CD8-positive, alpha-beta T cell (primary cell): ENCODE measurements at places on chromosomes 1 and 21.

- no peak for DNase-seq
Observed at GRCh38 chr21:46543306-46543705, 61.6 kb downstream of the S100B start.

GRCh38 chr21:30434033-30434631 is 4.1 kb downstream of the KRTAP13-4 start:
- no peak for DNase-seq

GRCh38 chr1:103953386-103953785 is 203.7 kb downstream of the AMY1C start:
- DNase-seq, result no peak

- DNase-seq, result no peak
Observed at GRCh38 chr1:162196387-162196786, 126.9 kb downstream of the NOS1AP start.

DNA sequence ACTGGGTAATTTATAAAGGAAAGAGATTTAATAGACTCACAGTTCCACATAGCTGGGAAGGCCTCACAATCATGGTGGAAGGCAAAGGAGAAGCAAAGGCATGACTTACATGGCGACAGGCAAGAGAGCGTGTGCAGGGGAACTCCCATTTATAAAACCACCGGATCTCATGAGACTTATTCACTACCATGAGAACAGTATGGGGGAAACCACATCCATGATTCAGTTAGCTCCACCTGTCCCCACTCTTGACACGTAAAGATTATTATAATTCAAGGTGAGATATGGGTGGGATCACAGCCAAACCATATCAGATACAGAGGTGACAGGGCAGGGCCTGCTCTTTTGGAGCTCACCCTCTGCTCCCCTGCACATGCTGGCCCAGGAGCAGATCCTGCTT is 31.4 kb upstream of the TMEM61 start:
- peak; percentile 42 for DNase-seq

- DNase-seq, result no peak
Observed at GRCh38 chr1:84374991-84375696, 23.1 kb upstream of the DNASE2B start.

DNA sequence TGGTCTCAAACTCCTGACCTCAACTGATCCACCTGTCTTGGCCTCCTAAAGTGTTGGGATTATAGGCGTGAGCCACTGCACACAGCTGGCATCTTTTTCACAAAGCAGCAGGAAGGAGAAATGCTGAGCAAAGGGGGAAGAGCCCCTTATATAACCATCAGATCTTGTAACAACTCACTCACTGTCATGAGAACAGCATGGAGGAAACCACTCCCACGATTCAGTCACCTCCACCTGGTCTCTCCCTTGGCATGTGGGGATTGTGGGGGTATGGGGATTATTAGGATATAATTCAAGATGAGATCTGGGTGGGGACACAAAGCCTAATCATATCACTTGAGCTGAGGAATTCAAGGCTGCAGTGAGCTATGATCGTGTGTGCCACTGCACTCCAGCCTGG is 3.0 kb upstream of the MFSD2A start:
- no peak for DNase-seq

DNA sequence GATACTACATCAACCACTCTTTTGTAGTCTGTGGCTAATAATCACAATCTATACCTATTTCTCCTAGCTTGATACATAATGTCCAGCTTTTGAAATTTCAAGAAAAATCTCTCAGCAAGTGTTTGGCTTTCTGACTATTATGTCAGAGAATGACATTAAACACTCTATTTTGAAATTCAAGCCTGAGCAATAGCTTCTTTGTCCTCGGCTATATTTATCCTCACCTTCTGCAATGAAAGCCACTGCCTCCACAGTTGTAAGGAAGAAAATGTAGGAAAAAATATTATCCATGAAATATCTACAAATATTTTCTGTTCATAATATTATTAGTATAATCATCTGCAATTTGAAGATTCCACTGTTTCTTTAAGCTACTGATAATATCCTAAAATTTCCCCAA is 22.1 kb downstream of the LRRC7 start:
- no peak for DNase-seq

DNA sequence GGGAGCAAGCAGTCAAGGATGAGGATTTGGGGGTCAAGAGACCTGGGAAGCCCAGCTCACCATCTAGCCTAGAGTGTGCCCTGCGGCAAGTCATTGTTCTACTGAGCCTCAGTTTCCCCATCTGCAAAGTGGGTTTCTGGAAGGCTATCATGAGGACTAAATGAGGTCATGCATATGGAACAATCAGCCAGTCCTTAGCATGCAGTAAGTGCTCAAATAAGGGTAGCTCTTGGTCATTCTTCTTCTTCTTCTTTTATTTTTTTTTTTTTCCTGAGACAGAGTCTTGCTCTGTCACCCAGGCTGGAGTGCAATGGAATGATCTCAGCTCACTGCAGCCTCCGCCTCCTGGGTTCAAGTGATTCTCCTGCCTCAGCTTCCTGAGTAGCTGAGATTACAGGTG is 99.9 kb upstream of the RUNX3 start:
- DNase-seq, result no peak

DNA sequence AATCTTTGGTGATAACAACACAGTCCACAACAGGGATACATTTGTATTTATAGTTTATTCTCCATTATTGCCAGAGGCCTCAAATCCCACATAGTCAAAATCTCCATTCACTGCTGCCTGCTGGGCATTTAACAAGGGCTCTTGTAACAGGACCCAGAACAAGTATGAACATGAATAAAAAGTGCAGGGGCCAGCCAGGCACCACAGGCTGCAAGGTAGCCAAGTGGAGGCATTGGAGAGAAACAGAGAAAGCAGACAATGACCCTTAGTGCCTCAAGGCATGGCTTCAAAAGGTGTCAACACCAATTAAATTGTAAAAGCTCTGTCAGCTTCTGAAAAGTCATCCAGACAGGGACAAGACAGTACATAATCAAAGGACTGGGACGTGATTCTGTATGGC is 116.8 kb downstream of the ATP6V1G3 start:
- DNase-seq, result no peak

DNA sequence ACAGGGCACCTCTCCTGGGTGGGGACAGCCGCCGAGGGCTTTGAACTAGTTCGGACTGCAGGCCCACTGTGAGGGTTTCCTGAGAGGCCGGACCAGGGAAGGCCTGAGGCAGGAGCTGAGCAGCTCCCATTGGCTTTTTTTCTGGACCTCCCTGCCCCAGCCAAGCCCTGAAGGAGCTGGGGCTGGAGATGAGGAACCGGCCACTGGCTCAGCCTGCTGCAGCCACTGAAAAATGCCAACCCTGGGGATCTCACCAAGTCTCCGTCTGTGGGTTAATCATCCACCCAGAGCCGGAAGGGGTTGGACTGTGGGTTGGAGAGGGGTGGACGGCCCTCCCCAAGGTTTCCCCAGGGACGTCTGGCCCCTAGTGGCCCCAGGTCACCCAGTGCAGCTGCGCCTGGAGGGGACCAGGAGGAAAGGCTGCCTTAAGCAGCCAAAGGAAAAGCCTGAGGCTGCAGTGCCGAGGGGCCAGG is 2.5 kb downstream of the VWA1 start:
- DNase-seq, result no peak

DNA sequence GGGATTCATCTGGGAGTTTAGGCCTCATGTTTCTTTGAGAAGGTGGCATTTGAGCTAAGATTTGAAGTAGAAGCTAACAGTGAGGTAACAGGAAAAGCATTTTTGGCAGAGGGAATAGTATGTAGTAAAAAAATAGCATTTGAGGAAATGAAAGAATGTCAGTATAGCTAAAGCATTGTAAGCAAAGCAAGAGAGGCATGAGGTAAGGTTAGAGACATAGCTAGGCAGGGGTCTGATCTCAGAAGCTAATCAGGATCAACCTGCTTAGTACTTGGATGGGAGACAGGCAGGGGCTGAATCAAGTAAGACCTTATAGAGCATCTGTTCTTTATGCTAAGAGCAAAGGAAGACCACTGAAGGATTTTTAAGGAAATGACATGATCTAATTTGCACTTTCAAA is 4.0 kb downstream of the POLR3C start:
- no peak for DNase-seq
